NCI-H446 (cell line): ENCODE measurements at places on chromosomes 2 and 18.

DNA sequence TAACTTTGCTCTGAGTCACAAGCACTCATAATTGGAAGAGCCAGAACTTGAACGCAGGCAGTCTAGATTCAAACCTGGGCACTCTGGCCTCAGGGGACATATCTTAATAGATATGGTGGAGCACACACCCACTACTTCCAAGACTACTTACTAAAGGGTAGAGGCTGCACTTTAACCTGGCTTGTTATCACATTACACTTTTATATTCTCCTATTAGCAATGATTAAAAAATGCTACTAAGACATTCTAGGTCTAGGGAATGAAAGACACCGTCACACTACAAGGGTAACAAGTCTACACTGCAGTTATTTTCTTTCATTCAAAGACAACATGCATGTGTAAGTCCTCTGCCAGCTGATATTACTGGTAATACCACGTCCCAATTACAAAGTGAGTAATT lies 258.8 kb downstream of the ZNF521 start:
- DNase-seq = no peak

DNA sequence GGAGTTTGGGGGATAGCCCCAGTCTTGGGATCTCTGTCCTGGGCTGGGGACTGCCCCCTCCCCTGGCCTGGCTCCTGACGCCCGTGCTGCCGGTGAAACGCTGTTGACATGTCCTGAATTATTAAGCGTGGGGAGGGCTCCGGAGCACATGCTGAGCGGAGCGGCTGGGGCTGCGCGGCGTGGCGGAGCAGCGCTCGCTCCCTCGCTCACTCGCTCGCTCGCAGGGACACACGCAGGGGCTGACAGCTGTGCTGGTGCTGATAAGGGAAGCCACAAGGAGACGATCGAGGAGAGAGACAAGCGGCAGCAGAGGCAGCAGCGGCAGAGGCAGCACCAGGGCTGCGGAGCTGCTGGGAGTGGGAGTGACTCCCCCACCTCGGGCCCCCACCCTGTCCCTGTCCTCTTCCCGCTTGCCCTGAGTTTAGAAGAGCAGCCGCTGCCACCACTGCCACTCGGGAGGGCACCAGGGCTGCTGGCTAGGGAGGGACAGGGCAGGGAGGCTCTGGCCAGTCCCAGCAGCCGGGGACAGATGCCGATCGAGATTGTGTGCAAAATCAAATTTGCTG lies at the start of gene ASIC4:
ASIC4 (plus strand) TSS at position 287 of the 566 bp plus-strand sequence; CDS start at position 530, 243 bp downstream.
- DNase-seq = no peak

DNA sequence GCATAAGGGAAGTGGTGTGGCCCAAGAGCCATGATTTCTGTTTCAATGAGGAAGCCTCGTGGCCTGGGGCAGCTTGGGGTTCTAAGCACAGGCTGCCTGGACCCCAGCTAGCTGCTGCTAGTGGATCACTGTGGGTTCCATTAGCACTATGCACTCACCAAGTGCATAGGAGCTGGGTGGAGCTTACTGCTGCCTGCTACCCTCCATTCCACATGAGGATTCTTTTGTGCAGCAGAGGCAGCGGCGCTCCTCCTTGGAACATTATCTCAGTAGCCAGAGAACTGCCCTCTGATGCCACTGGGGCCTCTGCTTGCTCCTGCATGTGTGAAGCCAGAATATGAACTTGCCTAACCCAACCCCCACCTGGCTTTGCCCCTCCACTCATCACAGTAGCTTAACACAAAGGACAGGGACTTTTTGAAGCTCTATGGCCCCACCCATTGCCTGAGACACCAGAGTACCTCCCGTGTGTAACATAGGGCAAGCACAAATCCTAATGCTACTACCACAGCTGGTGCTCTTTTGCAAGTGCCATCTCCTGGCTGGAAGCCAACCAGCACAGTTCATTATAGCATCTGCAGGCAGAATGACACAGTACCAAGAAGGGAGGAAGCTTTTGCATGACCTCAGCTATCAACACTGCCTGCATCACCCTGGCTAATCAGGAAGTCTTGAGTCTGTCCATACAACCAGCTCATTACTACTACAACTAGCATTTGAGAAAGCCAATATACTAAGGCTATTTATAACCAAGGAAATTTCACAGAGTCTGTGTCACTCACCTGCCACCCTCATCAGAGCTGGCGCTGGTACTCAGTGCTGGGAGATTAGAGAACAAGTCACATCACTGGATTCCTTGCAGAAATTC lies 297.0 kb upstream of the GULP1 start:
- peak; percentile 26 for DNase-seq

DNA sequence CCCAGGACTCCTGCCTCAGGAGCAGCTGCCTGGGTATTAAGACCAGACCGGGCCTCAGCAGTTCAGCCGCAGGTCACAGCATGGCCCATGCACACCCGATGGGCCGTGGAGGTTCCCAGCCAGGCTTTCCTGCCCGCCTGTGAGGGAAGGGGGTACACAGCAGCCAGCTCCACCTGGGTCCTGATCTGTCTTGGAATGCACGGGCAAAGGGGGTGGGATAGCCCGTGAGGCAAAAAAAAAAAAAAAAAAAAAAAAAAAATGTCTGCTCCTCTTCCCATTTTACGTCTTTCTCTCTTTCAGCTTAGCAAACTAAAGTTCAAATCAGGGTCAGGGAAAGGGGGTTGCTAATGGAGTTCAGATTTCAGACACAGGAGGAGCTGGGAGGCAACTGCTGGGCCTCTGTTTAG lies 385.2 kb downstream of the TNS1 start:
- DNase-seq = no peak

GRCh38 chr2:102010902-102011301 lies 19.1 kb downstream of the IL1R2 start:
- DNase-seq = no peak

- DNase-seq = no peak
Measured at GRCh38 chr2:12709207-12709522, 7.6 kb upstream of the TRIB2 start.

- DNase-seq = no peak
Measured at GRCh38 chr18:54641734-54642133, 50.7 kb downstream of the DYNAP start.

GRCh38 chr2:151716721-151717120 lies 17.6 kb downstream of the NEB start:
- no peak for DNase-seq

DNA sequence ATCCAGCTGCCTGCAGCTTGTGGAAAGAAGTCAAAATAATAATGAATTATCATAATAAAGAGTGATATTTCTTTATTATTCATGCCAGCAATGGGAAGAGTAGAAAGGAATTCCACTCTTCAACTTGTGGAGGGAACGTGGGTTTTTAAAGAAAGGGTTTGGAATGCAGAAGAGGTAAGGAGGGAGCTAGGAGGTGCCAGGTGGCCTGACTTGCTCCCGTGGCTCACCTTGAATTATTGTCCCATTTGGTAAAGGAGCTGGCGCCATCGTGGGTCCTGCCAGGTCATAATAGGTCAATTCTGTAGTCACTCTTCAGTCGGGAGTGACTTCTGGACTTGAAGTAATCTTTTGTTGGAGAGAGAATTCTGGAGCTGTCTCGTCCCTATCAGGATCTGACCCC lies 95.2 kb upstream of the BARD1 start:
- DNase-seq = no peak

DNA sequence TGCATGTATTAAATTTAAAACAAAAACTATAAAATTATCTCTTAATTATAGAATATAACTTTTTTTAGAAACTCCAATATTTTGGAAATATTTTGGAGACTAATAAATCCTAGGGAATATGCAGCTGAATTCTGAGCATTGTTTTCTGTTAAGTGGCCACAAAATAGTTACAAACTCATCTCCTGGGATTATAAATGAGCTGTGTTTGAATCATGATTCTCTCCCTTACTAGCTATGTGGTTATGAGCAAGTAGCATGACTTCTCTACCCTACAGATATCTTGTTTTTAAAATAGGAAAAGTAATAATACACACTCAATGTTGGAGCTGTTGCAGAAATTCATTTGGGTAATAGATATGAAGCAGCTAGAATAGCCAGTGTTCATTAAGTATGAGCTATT lies 137.9 kb upstream of the ITGA4 start:
- no peak for DNase-seq

DNA sequence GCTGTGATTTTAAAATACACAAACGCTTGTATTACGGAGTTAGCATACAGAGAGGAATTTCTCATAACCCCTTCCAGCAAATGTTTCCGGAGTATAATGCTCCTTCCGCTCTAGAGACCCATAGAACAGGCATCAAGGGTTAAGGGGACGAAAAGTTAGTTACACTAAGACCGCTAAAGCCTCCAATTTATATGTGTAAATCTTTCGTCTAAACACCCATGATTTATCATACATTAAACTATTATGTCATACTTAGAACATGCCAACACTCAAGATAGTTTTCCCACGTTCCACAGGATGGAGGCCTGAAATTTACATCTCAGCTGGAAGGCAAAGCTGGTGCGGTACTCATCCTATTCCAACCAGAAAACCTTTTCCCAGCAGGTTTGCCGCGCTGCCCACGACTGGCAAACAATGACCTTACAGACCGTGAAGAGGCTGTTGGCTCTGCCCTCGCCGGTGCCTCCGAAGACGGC lies 650 bp downstream of the ORMDL1 start:
- peak; percentile 37 for DNase-seq

- no peak for DNase-seq
Measured at GRCh38 chr2:132477962-132478361, 61.4 kb downstream of the GPR39 start.

GRCh38 chr2:41598161-41598894 lies 449.5 kb upstream of the PKDCC start:
- DNase-seq = no peak

GRCh38 chr2:112733456-112733855 lies 12.6 kb downstream of the NT5DC4 start:
- no peak for DNase-seq

DNA sequence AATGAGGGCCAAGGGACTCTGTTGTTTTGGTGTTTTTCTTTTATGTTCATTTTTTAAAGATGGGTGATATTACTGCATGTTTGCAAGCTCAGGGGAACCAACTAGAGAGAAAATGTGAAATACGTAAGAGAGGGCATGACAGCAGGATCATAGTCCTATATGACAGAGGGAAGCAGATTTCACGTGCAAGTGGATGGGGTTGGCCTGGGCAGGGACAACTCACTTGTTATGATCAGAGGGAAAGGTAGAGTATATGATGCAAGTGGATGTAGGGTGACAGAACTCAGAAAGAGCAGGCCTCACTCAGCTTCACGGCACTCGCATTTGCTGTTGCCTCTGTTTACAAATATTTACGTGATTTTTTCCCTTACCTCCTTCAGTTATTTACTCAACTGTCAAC lies 67.0 kb downstream of the OLA1 start:
- DNase-seq = no peak

DNA sequence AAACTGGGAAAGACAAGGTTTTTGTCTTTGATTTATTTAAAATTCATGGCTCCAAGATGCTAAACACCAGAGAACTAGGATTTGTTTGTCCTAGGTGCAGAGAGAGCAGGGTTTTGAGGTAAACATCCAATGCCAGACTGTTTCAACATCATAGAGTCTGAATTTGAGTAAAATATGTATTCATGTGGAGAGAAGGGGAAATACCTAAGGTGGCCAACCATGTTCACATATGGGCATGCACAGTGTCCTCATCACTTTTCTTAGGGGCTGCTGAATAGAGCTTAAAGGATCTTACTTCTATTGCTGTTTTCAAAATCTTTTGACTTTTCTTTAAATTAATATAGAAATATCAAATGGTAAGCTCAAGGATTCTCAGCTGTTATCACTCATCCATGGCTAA lies 287.0 kb upstream of the CCDC68 start:
- DNase-seq = no peak

GRCh38 chr2:29729401-29729800 lies 192.0 kb downstream of the ALK start:
- DNase-seq = no peak
